ENCODE measurements at places on chromosomes 1 and 21. TPM values are rescaled to one million over a fixed set of nuclear protein-coding genes. Genes with fewer than 3 reads are reported as not detected.

The TSTD1 gene
- 104 TPM for total RNA-seq

The NAV1 gene
- 7.0 TPM for total RNA-seq

The LTN1 gene
- total RNA-seq = 36.1 TPM

The ENSA gene
- 260 TPM for total RNA-seq

The PKNOX1 gene
- total RNA-seq = 12.8 TPM

The TMEM54 gene
- 147 TPM for total RNA-seq
